Muscle of leg (tissue), 16 donors: ENCODE measurements at places on chromosomes 3 and 15. TPM values are rescaled to one million over a fixed set of nuclear protein-coding genes. Genes with fewer than 3 reads are reported as not detected.

APOD gene
- total RNA-seq, result 19.2 TPM

DNA sequence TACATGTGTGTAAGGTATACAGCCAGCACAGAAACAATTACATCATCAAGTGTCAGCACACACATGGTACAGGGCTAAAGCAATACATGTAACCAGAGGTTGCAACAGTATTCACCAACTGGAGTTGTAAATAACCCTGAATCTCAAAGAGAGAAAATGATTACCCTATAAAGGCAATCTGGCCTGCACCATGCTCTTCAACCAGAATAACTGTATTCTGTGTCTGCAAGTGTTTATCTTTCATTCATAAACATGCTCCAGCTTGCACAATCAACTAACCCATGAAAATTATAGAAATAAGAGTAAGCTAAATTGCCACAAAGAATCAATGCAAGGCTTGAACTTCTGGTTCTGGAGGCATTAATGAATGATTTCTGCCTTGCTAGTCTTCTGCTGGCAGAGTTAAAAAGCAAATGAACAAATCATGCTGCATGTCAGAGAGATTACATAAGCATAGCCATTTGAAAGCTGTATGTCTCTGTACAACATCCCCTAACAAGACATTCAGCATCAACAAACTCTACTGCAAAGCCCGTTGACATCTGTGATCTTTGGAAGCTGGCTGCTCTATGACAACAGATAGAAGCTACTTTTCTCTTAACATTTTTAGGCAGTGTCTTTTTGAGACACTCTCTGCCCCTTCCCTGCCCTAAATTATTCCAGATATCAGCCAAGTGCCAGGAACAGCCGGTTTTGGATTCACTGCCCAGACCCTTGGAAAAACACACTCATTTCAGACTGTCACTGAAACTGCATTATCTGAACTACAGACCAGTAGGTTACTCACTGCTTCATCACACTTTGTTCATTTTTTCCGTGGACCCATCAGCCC lies 871.0 kb downstream of the OTOL1 start:
- peak; percentile 29 for DNase-seq
- H3K4me3 ChIP-seq, result no peak overlapping the region
- H3K36me3 ChIP-seq, result no peaks in the 10 kb centered on the region
- no peak overlapping the region for H3K27ac ChIP-seq
- H3K27me3 ChIP-seq, result no peaks in the 10 kb centered on the region

ACAD11 gene
- total RNA-seq, result 13.6 TPM

EXOG gene
- 11.3 TPM for total RNA-seq

EPHA6 gene
- 0.62 TPM for total RNA-seq

CLDN11 gene
- 0.62 TPM for total RNA-seq

GRCh38 chr3:164940745-164941144 lies 137.6 kb downstream of the SI start:
- no peak overlapping the region for H3K4me3 ChIP-seq
- H3K36me3 ChIP-seq, result no peaks in the 10 kb centered on the region
- H3K4me1 ChIP-seq, result no peaks in the 10 kb centered on the region
- no peaks in the 10 kb centered on the region for H3K27me3 ChIP-seq

GRCh38 chr15:68383161-68384074 lies 48.5 kb downstream of the ITGA11 start:
- no peak overlapping the region for H3K27ac ChIP-seq
- H3K4me1 ChIP-seq, result peaks cover 5% of the 10 kb centered on the region
- peaks cover 4% of the 10 kb centered on the region for H3K27me3 ChIP-seq
- no peaks in the 10 kb centered on the region for H3K36me3 ChIP-seq

FETUB gene
- 0.04 TPM for total RNA-seq
